IPS DF 19.7 (cell line): ENCODE measurements at places on chromosomes 1 and 21.

GRCh38 chr1:9239622-9240401 lies 5.2 kb downstream of the H6PD start:
- DNase-seq, result no peak

DNA sequence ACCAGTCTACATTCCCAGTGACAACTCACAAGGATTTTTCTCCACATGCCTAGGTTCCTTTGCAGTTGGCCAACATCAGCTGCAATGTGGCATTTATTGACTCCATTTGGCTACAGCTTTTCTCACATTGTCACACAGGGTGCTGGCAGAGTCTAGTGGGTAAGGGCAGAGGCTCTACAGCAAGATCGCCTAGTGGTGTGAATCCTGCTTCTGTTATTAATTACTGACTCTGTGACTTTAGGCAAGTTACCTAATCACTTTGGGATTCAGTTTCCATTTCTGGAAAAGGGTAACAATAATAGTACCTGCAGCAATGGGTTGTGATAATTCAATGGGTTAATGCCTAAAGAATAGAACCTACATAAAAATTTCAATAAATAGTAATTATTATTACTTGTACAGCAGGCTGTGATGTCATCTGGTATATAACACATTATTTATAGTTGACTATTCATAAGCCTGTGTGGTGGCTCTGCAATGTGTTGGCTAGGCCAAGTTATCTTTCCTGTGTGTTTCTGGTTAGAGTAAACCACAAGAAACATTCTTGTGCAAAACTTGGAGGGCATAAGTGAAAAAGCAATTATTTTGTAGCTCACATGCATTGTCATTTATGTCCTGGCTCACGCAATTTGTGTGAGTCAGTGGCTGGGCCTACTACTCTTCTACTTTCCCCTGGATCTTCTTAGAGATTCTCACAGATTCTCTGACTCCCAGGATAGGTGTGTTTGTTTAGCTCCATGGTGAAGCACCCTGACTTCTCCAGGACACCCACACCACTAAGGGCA lies 59.5 kb downstream of the PTGS2 start:
- no peak for DNase-seq

- no peak for DNase-seq
Measured at GRCh38 chr1:224799083-224799482, 130.4 kb upstream of the DNAH14 start.

DNA sequence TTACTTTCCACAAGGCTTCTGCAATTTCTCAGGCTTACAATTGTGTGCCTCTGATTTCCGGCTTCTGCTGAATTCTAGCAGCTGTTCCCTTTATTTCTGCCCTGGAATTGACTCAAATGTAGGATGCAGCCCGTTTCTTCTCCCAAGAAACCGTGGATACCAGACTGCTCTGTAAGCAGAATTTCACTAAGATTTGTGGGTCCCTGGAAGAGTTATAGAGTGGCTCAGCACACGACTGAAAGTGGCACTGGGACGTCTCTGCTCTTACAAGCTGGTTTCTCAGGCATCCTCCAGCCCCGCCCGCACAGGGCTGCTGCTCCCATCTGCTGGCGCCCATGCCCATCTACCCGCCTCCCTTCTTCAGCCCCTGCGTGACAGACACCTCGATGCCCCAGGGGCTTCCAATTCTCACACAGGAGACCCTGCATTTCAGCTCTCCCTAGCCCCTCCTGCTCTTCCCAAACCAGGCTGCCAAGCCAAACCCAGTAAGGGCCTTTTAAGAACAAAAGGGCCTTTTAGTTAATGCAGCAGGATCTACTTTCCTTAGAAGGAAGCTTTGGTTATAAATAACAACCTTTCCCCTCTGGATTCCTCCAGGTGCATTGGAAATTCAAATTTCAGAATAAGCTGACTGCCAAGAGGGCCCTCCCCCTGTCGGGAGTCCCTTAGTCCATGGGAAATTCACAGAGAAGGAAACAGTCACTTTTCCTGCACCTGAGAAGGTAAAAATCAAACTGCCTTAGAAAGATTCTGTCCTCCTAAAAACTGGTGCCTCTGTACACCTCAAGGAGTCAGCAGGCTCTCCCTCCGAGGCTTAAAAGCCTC lies 45.4 kb upstream of the TENT5B start:
- DNase-seq, result no peak

GRCh38 chr1:62089570-62089969 lies 105.1 kb upstream of the L1TD1 start:
- DNase-seq, result no peak

GRCh38 chr1:108541861-108542260 lies 18.0 kb upstream of the EEIG2 start:
- no peak for DNase-seq

- DNase-seq, result no peak
Measured at GRCh38 chr1:183251959-183252450, 65.9 kb downstream of the LAMC2 start.

- no peak for DNase-seq
Measured at GRCh38 chr1:53459321-53460175, at the start of gene DMRTB1. DMRTB1 (plus strand) TSS chr1:53459399; CDS start chr1:53459454, 55 bp downstream.
